ENCODE measurements at places on chromosomes 5 and 9. TPM values are rescaled to one million over a fixed set of nuclear protein-coding genes. Genes with fewer than 3 reads are reported as not detected.

ENC1 gene
- 155 TPM for total RNA-seq

GABRG2 gene
- not detected for total RNA-seq

APBA1 gene
- total RNA-seq = 15.2 TPM

TLX3 gene
- not detected for total RNA-seq

MOB3B gene
- 0.47 TPM for total RNA-seq

NPDC1 gene
- 250 TPM for total RNA-seq

NSD1 gene
- total RNA-seq = 40.0 TPM

NTRK2 gene
- 0.35 TPM for total RNA-seq

RAPGEF6 gene
- 12.5 TPM for total RNA-seq

SPINK6 gene
- not detected for total RNA-seq

LMX1B gene
- total RNA-seq = 0.10 TPM

STPG3 gene
- total RNA-seq = not detected

TLE4 gene
- 45.7 TPM for total RNA-seq

CYLC2 gene
- not detected for total RNA-seq

LCN6 gene
- not detected for total RNA-seq

NR6A1 gene
- total RNA-seq = 1.3 TPM

MYO10 gene
- 76.9 TPM for total RNA-seq

NEUROG1 gene
- total RNA-seq = not detected

SPINK5 gene
- total RNA-seq = 0.12 TPM

ITGA1 gene
- total RNA-seq = 61.0 TPM

SPINK7 gene
- not detected for total RNA-seq

PCDHB16 gene
- 1.1 TPM for total RNA-seq

ENTPD2 gene
- not detected for total RNA-seq

NFIB gene
- total RNA-seq = 119 TPM

PCDHGA6 gene
- 6.6 TPM for total RNA-seq

MLANA gene
- not detected for total RNA-seq

PTGER4 gene
- 55.1 TPM for total RNA-seq

OR1N2 gene
- total RNA-seq = not detected

LPCAT1 gene
- 77.0 TPM for total RNA-seq

CYSRT1 gene
- total RNA-seq = 0.41 TPM

PAIP1 gene
- 107 TPM for total RNA-seq

COL27A1 gene
- 22.2 TPM for total RNA-seq

RAD50 gene
- total RNA-seq = 18.6 TPM

DOK3 gene
- 15.6 TPM for total RNA-seq

SPATA31C1 gene
- total RNA-seq = not detected

FLT4 gene
- total RNA-seq = 203 TPM

All from glomerular endothelial cell (primary cell).